ENCODE measurements at places on chromosomes 11 and 22.

GRCh38 chr22:43317239-43317638, 25.9 kb downstream of the SCUBE1 start:
- no peak for DNase-seq

GRCh38 chr11:22304337-22304961, 33.7 kb upstream of the SLC17A6 start:
- peak; percentile 1 for DNase-seq

GRCh38 chr11:43790444-43790794, 90.2 kb upstream of the ALKBH3 start:
- peak; percentile 51 for DNase-seq

- no peak for DNase-seq
These were observed 60.4 kb upstream of the PAX6 start for GRCh38 chr11:31871310-31872075.
